ENCODE measurements at places on chromosomes 12 and 14. TPM values are rescaled to one million over a fixed set of nuclear protein-coding genes. Genes with fewer than 3 reads are reported as not detected.

DNA sequence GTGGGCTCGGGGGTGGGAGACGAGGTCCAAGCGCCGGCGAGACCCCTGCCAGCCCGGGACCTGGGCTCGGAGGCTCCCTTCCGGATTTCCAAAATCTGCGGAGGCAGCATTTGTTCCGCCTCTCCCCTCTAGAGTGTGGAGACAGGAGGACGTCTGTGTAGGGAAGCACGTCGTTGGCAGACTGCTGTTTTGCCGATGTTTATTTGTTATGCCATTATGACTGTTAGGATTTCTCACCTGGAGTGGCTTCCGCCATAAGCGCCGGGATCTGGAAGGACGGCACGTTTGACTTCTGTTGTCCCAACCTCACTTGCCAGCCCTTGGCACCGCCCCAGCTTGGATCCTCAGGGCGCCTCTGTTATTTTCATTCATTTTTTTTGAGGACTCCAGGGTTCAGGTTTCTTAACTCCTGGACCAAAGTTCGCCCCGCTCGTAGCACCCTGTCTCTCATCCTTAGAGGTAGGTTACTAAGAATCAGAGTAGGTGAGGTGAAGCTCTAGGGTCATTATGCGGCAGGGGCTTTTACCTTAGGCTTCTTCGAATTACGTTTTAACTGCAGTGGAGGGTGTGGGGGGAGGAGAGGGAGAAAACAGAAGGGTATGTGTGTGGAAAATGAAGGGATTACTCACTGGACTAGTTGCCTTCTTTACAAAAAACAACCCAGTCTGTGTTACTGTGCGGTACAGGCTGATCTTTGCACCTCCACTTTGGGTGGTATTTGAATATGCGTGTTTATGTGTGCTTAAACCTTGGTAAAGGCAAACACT lies 547 bp upstream of the PYGL start:
- DNase-seq, result no peak

DNA sequence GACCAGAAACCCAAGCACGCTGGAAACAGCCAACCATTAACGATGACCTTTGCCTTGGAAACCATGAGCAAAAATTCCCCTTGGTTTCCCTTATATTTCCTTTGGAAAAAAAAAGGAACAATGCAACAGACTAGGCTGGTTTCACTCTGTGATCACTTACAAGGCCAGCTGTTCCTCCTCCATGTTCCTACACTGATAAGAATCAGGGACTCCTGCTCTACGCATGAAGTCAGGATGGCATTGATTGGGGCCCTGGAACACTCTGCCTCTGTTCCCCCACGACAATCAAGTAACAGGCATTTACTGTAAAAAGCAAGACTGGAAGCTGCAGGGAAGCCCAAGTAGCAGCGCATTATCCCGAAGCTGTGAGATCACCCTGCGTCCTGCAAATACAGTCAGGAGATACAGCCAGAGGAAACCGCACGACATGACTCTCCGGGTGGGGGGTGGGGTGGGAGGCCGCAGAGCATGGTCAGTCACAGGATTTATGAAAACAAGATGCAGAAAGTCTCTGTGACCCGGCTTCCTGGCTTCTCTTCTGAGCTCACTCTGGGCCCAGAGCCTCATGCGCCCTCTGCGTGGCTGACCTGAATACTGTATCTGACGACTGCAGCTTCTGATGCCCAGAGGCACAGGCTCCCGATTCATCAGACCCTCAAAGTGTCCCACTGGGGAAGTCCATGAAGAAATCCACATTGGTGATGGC lies 31.1 kb downstream of the SSH1 start:
- peak; percentile 69 for DNase-seq

GRCh38 chr12:86331457-86331856 lies 75.3 kb upstream of the MGAT4C start:
- DNase-seq, result peak; percentile 5

DEGS2 gene
- 10.9 TPM for polyA plus RNA-seq

DNA sequence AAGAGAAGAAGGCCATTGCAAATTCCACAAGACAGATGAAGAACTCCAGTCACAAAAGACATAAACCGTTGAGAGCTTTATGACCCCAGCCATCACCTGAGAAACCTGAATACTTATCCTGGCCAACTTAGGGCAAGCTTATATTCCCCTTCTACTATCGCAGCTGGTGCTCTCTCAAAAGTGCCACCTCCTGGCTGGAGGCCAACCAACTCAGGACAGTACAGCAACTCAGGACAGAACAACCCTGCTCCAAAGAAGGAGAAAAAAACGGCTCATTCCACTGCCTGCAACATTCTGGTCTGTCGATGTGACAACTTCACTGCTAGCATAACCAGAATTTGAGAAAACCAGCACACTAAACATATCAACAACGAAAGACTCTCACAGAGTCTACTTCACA lies 9.7 kb upstream of the KRT6B start:
- DNase-seq, result no peak

GRCh38 chr12:26539131-26539530 lies 293.9 kb downstream of the ITPR2 start:
- no peak for DNase-seq

DNA sequence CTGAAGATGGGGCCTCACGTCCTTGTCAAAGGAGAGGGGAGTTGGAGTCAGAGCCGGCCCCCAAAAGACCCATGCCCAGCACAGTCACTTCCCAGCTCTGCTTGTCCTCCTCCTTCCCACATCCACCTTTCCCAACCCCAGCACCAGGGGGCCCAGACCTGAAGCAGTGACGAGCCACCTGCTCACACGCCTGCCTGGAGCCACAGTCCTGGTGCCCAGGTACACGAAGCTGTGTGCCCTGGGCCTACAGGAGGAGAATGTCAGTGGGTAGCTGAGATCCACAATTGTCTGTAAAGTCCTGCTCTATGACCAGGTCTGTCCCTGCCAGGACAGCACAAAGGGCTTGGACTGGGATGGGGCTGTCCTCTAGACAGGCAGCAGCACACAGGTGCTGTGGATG lies 126.8 kb upstream of the PZP start:
- no peak for DNase-seq

DNA sequence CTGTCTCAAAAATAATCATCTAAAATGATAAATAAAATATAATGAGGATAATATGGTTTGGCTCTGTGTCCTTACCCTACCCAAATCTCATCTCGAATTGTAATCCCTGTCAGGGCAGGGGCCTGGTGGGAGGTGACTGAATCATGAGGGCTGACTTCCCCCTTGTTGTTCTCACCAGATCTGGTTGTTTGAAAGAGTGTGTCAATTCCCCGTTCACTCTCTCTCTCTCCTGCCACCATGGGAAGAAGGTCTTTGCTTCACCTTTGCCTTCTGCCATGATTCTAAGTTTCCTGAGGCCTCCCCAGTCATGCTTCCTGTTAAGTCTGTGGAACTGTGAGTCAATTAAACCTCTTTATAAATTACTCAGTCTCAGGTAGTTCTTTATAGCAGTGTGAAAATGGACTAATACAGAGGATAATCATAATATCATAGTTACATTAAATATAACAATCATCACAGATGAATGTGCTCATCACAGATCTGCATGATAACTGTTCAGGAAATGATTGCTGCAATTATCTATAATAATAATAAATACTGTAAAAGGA lies 12.6 kb downstream of the EFCAB11 start:
- no peak for DNase-seq

DNA sequence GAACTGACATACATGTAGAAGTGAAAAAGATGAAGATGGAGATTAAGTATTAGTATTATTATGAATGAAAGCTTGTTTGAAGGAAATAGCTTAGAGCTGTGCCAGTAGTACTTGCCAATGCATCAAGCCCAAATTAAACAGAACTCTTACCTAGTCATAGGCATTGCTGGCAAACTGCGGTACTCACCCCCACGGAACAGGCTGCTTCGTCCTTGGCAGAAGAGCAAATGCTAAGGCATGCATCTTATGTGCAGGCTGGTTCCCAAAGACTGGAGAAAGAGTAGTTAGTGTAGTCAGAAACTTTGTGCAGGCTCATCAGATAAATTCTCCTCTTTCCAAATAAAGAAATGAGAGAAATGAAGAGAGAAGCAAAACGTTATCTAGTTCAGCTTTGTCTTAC lies 134.8 kb downstream of the CCDC59 start:
- no peak for DNase-seq

GRCh38 chr14:102878970-102879460 lies 43.4 kb upstream of the AMN start:
- no peak for DNase-seq

GRCh38 chr12:69569236-69569635 lies 16.0 kb upstream of the CCT2 start:
- DNase-seq, result no peak

SIX6 gene
- polyA plus RNA-seq, result not detected

GRCh38 chr12:18373181-18373580 lies 111.9 kb downstream of the PIK3C2G start:
- no peak for DNase-seq

- DNase-seq, result no peak
Measured at GRCh38 chr12:102757154-102757881, 159.7 kb downstream of the PAH start.

PLEK2 gene
- 2.2 TPM for polyA plus RNA-seq

GRCh38 chr12:15707516-15708199 lies 81.5 kb downstream of the EPS8 start:
- no peak for DNase-seq

DNA sequence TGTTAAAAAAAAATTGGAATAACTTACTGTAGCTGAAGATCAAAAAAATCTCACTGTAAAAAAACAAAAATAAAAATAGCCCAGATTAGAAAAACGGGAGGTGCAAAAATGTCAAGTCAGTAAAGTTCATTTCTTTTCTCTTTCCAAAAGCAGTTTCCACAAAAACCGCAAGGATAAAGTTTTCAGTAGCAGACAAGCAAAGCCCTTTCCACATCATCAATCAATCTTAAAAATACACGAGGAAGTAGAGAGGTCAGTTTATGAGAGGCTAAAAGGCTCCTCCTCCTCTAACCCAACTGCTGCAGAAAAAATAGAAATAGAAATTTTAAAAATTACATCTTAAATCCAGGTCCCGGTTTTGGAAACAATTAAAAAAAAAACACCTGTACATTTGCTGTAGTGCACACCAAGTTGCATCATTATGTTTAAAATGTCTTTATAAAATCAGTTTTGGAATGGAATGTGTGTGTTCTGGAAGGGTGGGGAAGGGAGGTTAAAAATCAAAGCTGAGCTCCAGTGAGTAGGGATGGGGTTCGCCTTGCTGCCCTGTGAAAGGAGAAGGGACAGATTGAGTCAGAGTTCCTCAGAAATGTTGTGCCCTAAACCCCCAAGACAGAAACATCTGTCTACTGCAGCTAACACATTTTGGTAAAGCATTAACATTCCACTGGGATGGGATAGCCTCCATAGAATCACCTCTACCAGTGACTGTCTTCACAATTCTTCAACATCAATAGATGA lies 5.8 kb downstream of the HNRNPC start:
- peak; percentile 8 for DNase-seq

ADCY4 gene
- 20.8 TPM for polyA plus RNA-seq

ZFHX2 gene
- 8.3 TPM for polyA plus RNA-seq

GRCh38 chr14:91509878-91510170 lies 286 bp downstream of the PPP4R3A start:
- DNase-seq, result no peak

NKX2-1 gene
- not detected for polyA plus RNA-seq

Measured in renal pelvis (tissue), 12 donors.